ENCODE measurements at places on chromosomes 3 and 15.

DNA sequence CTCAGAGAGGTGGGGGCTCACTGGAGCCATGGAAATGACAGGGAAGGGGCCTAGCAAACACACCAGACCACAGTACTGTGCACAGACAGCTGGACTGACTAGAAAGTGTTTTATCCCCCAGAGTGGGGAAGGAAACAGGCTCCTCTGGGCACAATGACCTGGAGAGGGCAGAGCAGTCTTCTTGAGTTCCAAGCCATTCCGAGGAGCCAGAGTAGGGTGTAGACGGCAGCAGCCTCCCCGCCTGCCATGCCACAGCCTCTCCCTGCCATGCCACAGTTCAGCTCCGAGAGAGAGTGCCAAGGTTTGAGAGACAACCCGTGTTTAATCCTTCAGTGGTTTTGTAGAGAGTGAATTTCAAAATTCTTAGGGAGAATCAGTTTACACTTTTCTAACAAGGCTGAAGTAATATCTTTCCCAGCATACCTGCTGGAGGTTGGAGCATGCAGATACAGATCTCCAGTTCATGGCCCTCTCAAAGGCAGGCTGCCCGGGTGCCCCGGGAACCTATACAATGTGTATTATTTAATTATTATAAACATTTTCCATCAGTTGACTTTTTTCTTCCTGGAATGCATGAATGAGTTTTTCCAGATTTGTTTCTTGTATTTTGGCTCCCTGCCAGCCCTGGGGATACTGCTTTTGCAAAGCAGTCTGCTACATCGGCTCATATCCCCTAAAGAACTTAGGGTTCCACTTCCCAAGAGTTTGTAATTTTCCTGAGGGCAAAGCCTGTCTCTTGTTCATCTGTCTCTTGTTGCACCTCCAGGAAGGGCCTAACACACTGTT lies 3.2 kb downstream of the PODXL2 start:
- no peak for DNase-seq

DNA sequence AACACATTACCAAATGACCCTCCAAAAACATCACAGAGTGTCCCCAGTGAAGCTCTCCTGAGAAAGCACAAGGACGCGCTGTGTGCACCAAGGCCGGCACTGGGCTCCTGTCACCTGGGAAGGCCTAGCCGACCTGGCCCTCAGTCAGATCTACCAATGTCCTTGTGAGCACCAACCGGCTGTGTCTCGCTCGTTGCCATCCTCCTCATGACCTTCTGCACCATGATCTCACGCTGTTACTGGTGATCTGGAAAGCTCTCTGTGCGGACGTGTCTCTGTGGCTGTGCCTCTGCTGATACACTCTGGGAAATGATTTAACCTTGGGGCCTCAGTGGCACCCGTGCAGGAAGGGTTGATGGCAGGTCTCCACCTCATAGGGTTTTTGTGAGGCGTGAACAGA lies 24.2 kb downstream of the ZXDC start:
- peak; percentile 7 for DNase-seq

GRCh38 chr15:93247466-93248121 lies 158.6 kb upstream of the RGMA start:
- DNase-seq = no peak

- peak; percentile 76 for DNase-seq
These were observed 113.5 kb downstream of the VGLL4 start for GRCh38 chr3:11530153-11530721.

- no peak for DNase-seq
These were observed 36.7 kb upstream of the ADPGK start for GRCh38 chr15:72820278-72820677.

DNA sequence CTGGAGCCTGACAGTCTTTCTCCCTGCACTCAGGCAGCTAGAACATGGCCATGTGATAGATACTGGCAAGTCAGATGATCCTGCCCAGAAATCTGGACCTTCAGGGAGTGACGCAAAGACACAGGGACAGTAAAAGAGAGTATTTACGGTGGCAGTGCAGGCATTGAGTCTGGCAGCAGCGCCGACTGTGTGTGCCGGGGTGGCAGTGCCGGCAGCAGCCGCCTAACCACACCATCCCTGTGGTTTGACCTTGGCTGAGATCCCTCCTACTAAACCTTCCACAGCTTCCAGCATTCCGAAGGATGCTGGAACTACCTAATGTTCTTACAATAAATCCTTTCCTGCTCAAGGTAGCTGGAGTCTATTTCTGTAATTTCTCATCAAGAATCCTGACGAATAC lies 4.6 kb upstream of the TSPAN3 start:
- DNase-seq = no peak

- DNase-seq = no peak
These were observed 56.5 kb downstream of the FMN1 start for GRCh38 chr15:33138000-33138399.

GRCh38 chr3:14222900-14223594 lies 44.4 kb downstream of the LSM3 start:
- DNase-seq = no peak

DNA sequence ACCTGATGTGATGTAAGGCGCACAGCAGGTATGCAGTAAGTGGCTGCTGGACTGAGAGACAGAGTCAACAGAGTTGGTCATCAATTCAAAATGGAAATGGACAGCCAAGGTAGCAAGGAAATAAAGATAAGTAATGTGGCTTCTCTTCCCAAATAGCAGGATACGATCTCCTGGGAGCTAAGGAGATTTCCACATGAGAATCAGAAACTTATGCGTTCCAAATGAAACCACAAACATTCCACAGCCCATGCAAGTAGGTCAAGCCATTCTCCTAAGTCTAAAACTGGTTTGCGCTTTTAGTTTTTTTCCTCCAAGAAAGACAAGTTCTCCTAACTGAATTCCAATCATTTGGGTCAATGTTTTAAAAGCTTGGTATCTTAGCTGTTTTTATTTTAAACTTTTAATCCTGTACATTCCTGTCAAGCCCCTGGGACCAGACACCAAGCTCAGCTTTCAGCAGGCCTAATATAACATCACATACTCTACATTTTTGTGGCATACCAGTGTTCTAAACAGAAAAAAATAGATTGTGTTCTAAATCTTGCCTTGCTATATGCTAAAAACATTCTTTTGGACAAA lies 73.7 kb upstream of the TSPAN3 start:
- DNase-seq = no peak

Data from ovary (tissue), 10 donors.